Stimulated activated CD8-positive, alpha-beta memory T cell treated with anti-CD3 and anti-CD28 coated beads, Interleukin-15, amount 100 ng/mL, for 4 hours (primary cell): ENCODE measurements at places on chromosomes 5 and 9.

DNA sequence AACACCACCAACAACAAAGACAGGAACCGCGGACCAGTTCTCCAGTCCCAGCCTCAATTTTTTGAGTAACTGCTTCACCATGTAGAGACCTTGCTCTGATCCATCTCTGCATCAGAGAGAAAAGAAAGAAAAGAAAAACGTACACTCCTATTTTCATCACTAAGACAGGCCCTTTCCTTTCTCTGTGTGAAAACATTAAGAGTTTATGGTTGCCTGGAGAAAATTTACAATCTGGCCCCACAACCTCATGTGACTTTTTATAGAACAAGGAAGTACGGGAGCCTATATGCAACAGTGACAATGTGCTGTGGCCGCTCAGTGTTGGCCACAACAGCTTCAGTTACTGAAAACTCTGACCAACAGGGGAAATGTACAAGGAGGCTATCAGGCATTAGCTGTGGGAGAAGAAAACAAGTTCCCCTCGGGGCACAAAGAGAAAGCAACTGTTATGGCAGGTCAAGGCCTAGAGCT lies 272.9 kb upstream of the PTGER4 start:
- DNase-seq = no peak

- DNase-seq = no peak
Observed at GRCh38 chr5:27479859-27480258, 441.5 kb upstream of the CDH9 start.

GRCh38 chr5:2430606-2431005 lies 320.9 kb downstream of the IRX2 start:
- DNase-seq = no peak

GRCh38 chr9:99576002-99576401 lies 245.7 kb upstream of the NR4A3 start:
- no peak for DNase-seq

GRCh38 chr5:42494414-42494813 lies 71.2 kb downstream of the GHR start:
- no peak for DNase-seq

- no peak for DNase-seq
Observed at GRCh38 chr5:31935496-31936369, 238.4 kb downstream of the GOLPH3 start.

- no peak for DNase-seq
Observed at GRCh38 chr5:2818936-2819335, 67.5 kb upstream of the IRX2 start.

GRCh38 chr5:132190161-132190817 lies 37.4 kb downstream of the P4HA2 start:
- no peak for DNase-seq

GRCh38 chr5:65809817-65810531 lies 88.0 kb downstream of the NLN start:
- DNase-seq = no peak

GRCh38 chr5:176959051-176959450 lies 47.5 kb downstream of the UIMC1 start:
- no peak for DNase-seq

GRCh38 chr9:5688109-5688508 lies 59.2 kb downstream of the RIC1 start:
- no peak for DNase-seq

- DNase-seq = no peak
Observed at GRCh38 chr9:3850098-3850497, 324.3 kb upstream of the RFX3 start.

- DNase-seq = no peak
Observed at GRCh38 chr5:60583616-60584015, 116.3 kb downstream of the DEPDC1B start.

DNA sequence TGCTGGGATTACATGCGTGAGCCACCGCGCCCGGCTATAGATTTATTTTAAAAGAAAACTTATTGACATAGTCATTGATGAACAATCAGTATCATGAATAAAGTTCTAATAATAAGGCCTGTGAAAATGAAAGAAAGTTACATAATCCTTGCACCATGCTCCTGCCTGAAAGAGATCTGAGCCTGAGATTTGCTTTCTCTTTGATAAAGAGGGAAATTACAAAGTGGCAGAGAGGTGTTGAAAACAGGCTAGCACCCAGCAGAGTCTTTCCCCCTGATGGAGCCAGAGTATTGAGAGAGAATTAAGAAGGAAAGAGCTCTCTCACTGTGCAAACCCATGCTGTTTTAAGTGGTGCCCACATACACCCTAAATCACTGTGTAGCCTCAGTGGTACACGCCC lies 37.2 kb downstream of the SLC6A7 start:
- DNase-seq = no peak

- no peak for DNase-seq
Observed at GRCh38 chr5:172797771-172798191, 26.8 kb upstream of the DUSP1 start.

DNA sequence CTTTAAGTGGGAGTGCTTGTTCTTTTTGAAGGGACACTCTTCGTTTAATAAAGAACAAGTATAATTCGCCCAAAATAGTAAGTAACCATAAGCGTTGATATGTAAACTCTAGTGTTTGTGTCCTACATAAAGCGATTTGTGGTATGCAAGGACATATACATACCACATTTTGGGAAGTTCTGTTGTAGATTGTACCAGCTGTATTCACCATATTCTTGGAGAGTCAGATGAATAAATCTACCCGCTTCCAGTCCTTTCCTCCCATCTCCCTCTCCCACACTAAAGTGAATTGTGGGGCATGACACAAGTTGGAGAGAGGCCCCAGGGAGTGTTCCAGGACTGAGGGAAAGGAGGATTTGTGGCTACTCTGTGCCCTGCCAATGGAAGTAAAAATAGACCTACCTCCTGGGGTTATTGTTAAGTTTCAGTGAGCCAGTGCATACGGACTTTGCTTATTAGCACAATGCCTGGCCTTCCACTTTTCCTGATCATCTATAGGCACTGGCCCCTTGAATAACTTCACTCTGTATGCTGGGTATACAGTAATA lies 40.6 kb downstream of the ARHGAP26 start:
- no peak for DNase-seq

- no peak for DNase-seq
Observed at GRCh38 chr5:39218482-39219402, 621 bp downstream of the FYB1 start.

GRCh38 chr5:171166766-171167165 lies 142.3 kb upstream of the TLX3 start:
- DNase-seq = no peak

DNA sequence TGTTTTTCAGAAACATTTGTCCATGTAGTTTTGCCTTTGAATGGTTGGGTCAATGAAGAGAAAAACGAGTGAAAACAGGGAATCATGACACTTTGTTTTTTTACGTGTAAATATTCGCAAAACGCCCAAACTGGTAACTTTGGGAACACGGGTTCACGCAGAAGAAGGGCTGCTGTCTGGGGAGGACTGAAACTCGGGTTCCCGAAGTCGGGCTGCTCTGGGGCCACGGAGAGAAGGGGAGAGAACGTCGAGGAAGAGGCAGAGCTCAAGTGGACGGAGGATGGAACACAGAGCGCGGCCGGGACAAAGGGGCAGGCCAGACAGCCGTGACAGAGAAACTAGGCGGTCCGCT lies 478 bp upstream of the SETD9 start:
- no peak for DNase-seq

DNA sequence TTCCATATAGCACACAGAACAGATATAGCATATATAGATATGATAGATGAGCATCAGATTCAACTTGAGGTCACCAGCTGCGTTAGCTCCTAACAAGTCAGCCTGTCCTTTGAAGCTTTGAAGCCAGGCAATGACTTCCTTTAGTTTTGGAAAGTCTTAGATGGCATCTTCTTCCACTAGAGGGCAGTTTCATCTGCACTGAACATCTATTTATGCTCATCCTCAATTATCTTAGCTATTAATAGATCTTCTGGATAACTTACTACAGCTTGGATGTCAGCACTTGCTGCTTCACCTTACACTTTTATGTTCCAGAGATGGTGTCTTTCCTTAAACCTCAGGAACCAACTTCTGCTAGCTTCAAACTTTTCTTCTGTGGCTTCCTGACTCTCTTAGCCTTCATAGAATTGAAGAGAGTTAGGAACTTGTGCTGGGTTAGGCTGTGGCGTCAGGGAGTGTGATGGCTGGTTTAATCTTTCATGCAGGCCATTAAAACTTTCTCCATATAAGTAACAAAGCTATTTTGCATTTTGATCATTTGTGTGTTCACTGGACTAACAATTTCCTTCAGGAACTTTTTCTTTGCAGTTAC lies 1401.4 kb downstream of the EFNA5 start:
- no peak for DNase-seq

- no peak for DNase-seq
Observed at GRCh38 chr5:111461255-111461671, 51.1 kb downstream of the STARD4 start.

DNA sequence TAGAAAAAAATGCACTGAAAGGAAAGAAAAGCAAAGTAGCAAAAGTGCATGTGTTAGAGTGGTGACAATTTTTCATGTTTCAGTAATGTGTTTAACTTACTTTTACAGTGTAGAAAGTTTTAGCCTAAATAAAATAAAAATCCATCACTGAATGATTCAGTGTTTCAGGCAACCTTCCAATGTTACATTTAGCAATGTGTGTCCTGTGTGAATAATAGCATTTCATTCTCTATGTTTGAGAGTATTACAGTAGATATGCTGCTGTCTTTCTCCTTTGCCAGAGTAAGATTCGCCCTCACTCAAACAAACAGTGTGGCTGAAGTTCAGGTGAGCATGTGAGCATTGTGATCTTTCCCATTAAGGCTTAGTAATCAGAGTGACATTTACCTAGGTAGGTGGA lies 171.1 kb downstream of the TARS1 start:
- DNase-seq = no peak

GRCh38 chr5:175394601-175395000 lies 49.4 kb downstream of the DRD1 start:
- DNase-seq = no peak

DNA sequence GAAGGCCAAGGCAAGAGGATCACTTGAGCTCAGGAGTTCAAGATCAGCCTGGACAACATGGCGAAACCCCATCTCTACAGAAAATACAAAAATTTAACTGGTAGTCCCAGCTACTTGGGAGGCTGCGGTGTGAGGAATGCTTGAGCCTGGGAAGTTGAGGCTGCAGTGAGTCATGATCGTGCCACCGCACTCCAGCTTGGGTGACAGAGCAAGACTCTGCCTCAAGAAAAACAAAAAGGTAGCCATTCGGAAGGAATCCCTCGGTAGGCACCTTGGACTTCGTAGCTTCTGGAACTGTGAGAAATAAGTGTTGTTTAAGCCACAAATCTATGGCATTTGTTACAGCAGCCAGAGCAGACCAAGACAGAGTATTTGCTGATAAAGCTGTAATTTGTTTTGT lies 174.2 kb downstream of the DCP2 start:
- DNase-seq = no peak

GRCh38 chr9:130236436-130236985 lies 29.0 kb upstream of the HMCN2 start:
- DNase-seq = no peak

GRCh38 chr5:36173426-36173825 lies 21.5 kb downstream of the SKP2 start:
- DNase-seq = no peak

DNA sequence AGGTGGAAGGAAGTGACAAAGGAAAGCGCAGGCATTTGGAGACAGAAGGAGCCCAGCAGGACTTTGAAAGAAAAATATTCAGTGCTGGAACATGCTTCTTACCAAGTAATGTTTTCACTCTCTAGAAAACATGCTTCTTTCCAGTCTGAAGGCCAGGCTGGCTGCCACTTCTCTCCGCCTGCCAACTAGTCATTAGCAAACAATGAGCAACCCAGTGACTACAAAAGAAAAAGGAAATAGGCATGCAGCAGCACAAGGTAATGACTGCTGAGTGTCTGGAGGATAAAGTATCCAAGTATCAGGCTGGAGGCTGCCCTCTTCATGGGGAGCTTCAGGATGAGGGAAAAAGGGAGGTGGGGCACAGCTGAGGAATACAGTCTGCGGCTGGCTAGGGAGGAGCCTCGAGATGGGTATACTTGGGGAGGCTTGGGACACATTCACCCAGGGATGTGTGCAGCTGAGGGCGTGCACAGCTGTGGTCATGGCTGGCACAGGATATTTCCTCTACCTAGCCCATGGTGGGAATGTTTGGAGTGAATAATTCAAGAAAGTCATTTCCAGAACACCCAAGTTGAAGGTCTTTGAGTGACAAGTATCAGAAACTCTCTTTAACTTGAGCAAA lies 161.5 kb upstream of the KIF2A start:
- DNase-seq = no peak

DNA sequence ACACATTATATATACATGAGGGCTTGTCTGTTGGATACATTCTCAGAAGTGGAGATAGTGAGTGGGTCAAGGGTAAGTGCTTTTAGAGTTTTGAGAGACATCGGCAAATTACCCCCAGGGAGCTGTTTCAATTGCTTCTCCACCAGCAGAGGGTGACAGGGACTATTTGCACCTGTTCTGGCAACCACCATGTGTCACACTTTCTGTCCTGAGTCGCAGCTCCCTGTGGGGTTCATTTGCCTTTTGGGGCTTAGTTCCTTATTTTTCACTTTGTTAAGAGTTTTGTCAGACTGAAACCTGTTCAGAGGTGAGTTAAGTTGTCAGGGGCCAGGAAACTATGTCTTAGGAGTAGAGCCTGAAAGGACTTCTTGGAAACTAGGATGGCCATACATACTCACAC lies 20.1 kb upstream of the SLC36A1 start:
- DNase-seq = no peak

GRCh38 chr5:138610918-138611677 lies 35.9 kb upstream of the HSPA9 start:
- no peak for DNase-seq

DNA sequence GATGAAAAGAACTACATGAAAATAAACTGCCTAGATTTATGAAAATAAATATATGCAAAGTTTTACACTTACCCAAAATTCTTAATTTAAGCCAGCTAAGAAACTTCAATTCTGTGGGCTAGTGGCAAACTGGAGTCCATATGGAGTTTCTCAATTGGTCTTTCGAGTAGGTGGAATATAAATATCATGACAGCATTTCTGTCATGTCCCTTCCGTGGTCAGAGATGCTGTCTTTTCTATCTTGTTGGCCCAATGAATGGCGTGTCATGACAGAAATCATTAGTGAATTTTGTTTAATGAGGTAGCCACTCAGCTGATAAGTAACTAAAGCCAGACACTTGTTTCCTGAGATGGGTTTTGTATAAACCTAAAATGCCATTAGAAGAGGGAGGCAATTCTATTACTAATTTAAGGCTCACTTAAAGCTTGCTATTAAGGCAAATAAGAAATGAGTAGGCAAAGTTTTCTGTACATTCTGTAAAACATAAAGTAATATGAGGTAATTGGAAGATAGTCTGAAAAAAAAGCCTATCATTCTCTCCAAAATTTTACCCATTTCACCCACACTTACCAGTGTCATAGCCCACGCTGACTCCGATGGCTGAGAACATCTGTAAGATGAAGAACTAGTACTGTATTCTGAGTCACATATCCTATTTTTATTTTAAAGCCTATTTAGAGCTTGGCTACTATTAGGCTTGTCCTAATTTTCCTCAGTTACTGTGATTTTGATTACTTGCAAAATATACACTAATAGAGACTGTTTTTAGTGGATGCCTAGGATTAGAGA lies 419.3 kb upstream of the MEF2C start:
- DNase-seq = no peak

DNA sequence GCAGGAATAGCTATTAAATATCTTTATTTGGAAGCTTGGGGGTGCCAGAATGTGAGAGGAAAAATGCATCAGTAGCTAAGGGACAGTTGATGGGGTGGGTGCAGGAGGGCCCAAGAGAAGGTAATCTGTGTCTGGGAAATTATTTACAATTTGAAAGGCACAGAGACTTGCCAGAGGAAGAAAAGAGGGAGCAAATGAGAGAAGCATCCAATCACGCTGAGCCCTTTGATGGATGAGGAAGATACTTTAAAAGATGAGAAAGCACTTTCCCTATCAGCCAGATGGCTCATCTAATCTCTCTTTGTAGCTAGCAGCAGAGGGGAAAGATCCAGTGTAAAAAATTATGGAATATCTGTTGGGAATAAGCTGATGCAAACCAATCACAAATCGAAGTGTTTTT lies 57.0 kb upstream of the ABCA1 start:
- DNase-seq = no peak
